ENCODE measurements at places on chromosomes 1 and 21.

- no peak for DNase-seq
These were observed 448.6 kb downstream of the CAMTA1 start for GRCh38 chr1:7233646-7234470.

DNA sequence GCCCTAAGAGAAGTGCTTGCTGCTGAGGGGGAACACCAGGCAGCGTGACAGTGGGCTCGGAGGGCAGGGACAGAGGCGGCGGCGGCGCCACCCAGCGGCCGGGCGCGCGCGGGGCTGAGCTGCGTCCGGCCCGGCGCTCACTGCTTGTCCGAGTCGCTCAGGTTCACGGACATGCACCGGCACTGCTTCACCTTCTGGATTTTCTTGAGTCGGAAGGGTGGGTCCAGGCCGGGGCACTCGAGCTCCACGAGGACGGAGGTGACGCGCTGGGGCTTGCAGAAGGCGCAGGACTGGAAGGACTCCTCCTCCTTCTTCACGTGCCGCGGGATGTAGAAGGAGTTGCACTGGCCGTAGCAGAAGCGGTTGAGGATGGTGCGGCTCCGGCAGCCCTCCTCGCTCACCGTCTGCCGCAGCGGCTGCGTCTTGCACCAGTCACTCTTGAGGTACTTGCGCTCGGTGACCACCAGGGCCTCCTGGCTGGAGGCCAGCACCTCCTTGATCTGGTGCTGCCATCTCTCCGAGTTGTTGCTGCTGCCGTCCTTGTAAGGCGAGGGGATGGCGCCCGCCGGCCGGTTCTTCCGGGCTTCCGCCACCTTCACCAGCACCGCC, 119.0 kb downstream of the GREM2 start:
- DNase-seq, result peak; percentile 25

DNA sequence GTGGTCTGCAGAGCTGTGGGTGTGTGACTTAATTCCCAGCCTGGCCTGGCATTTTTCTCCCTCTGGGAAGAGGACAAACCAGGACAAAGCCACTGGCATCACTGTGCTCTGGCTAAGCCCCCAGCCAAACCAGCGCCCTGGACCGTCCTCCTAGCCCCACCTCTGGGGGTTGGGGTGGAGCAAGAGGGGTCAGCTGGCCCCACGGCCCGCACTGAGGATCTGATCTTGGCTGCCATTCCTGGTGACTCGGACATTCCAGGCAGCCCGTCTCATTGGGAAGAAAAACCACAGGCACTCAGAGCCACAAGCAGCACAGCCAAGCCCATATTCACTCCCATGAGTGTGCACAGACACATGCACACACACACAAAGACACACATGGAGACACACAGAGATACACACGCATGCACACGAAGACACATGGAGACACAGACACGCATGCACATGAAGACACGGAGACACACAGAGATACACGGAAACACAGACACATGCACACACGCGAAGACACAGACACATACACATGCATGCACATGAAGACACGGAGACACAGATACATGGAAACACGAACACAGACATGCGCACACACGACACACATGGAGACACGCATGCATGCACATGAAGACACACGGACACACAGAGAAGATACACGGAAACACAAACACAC, 2.3 kb upstream of the MXRA8 start:
- DNase-seq, result no peak

- DNase-seq, result no peak
These were observed 94.0 kb downstream of the LRRC7 start for GRCh38 chr1:69661686-69662085.

GRCh38 chr1:86993269-86993985, 79.0 kb downstream of the HS2ST1 start:
- no peak for DNase-seq

GRCh38 chr1:218611916-218612585, 266.9 kb downstream of the TGFB2 start:
- no peak for DNase-seq

- no peak for DNase-seq
These were observed 51.2 kb downstream of the STUM start for GRCh38 chr1:226599636-226600238.

DNA sequence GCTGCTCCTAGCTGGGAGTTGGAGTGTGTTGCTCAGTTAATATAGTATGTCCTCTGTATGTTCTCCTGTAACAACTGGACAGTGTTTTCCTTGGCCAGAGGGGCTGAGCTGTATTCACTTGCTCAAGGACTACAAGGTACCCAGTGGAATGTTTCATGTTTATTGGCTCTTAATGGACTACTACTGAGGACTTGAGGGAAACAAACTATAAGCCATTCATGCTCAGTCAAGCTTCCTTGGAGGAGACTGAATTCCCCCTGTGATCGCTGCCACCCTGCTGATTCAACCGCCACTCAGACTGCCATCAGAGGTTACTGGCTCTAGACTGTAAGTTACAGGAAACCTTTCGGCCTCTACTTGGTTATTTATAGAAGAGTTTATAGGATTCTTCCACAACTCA, 166.6 kb downstream of the ZC3H11B start:
- no peak for DNase-seq

DNA sequence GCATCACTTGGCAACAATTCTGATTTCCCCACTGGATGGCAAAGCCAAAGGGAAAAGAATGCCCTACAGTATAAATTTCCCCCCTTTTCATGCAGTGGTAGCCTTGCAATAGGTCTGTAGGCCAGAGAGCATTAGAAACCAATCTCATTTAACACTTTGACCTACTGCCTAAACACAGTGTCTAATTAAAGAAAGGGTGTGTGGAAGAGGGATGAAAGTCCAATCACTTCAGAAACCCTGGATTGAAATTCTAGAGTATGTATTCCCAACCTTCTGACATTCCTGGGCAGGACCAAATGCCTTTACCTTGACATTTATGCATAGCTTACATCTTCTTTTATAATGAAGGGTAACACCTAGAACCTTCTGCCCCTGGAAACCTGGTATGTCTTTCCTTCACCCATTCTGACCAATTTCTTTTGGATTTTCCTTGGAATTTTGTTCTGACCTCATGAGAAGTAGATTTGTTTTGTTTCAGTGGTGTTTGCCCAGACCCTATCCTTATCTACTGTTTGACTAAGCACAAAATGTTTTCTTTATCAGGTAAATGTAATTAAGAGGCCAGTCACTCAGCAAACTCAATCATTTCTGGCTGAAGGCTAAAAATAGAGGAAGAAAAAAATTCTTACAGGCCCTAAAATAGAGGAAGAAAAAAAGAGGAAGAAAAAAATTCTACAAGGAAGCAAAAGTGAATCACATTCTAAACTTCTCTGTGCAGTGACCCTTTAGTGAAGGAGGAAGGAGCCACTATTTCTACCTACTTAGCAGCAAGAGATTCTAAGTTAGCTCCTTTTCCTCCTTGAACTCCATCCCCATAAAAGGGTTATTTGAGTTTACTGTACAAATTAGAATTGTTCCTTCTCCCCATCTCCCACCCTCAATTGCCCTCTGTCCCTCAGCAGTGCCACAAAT, 129.5 kb upstream of the DSCAM start:
- no peak for DNase-seq

- DNase-seq, result peak; percentile 41
These were observed 86.1 kb downstream of the FASLG start for GRCh38 chr1:172745014-172745413.

GRCh38 chr1:30319765-30320580, 403.4 kb downstream of the MATN1 start:
- no peak for DNase-seq

- no peak for DNase-seq
These were observed 20.8 kb downstream of the ZBTB8B start for GRCh38 chr1:32485554-32486255.

DNA sequence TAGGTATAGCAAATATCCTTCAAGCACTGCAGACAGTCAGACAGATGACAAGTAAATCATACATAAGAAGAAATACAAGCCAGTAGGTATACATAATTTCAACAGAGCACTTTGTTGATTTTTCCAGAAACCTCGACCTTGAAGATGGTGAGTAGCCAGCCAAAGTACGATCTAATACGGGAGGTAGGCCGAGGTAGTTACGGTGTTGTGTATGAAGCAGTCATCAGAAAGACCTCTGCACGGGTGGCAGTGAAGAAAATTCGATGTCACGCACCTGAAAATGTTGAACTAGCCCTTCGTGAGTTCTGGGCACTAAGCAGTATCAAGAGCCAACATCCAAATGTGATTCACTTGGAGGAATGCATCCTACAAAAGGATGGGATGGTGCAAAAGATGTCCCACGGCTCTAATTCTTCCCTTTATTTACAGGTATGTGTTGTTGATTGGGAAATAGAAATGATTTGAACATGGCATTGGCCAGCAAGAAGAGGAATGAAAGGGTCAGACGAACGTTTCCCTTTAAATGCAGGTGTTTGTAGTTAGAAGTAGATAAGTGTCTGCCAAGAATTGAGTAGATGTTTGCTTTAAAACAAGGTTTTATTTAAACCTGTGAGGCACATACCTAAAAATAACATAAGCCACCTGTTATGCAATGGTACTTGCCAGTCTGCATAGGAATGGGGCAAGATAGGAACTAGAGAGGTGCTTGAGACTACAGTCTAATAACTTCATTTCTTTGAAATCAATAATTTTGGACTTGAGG, 2.7 kb downstream of the PDIK1L start:
- DNase-seq, result no peak

DNA sequence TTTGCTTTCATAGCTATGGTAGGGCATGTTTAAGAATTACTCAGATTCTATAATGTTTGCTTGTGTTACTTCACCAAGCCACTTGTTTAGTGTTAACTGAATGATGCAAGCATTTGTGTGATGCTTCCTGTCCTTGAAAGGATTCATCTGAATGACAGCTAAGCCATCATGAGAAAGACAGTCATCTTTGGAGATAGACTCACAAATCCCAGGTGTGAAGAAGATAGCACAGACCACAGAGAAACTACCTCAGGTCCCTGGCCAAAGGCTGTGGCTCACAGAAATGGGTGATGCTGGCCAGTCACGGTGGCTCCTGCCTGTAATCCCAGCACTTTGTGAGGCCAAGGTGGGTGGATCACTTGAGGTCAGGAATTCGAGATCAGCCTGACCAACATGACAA, 321.4 kb downstream of the DPYD start:
- DNase-seq, result no peak

GRCh38 chr1:67642629-67643028, 42.4 kb upstream of the GADD45A start:
- no peak for DNase-seq

DNA sequence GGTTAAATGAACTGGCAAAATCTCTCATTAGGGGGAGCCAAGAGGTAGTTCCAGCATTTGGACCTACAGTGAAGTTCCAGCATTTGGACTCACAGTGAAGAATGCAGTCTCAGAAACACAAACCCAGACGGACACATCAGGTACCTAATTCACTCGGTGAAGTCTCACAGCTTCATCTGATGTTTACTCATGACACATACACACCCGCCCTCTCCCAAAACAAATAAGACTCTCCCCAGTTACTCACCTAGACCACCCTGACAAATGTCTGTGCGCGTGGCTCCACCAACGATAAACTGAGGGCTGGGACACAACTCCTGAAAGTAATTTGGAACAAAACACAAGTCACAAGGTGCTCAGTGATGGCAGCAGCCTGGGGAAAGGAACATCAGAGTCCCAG, 11.4 kb downstream of the CAPN8 start:
- no peak for DNase-seq
